Lower leg skin (tissue), 4 donors: ENCODE measurements at places on chromosomes 4 and X.

- DNase-seq, result peak; percentile 95
These were observed 84.5 kb upstream of the MAML3 start for GRCh38 chr4:140238351-140239056.

- no peak for DNase-seq
These were observed 29.3 kb upstream of the SRPX start for GRCh38 chrX:38249965-38250364.

GRCh38 chr4:37132975-37133360 is 111.6 kb upstream of the NWD2 start:
- no peak for DNase-seq

- DNase-seq, result no peak
These were observed 21.8 kb downstream of the SH3TC1 start for GRCh38 chr4:8220661-8221450.
